ENCODE measurements at places on chromosomes 16 and 17.

DNA sequence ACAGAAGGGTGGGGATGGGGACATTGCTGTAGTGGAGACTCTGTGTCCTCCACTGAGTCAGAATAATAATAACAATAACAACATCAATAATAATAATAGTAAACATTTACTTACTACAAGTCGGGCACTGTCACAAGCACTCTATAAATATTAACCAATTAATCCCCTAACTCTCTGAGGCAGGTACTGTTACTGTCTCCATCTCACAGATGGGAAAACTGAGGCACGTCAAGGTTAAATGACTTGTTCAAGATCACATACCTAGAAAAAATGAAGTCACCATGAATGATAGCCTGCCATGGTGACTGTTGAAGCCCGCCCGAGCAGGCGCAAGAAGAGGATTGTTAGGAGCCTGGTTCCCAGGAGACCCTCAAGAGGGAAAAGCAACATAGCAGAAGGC is 10.2 kb downstream of the PRR29 start:
- no peak for DNase-seq

- no peak for DNase-seq
Observed at GRCh38 chr16:12651765-12652512, 151.7 kb downstream of the CPPED1 start.

- no peak for DNase-seq
Observed at GRCh38 chr16:74073456-74073855, 223.2 kb upstream of the PSMD7 start.

- DNase-seq, result no peak
Observed at GRCh38 chr16:85026703-85027102, 892 bp upstream of the KIAA0513 start.

- DNase-seq, result no peak
Observed at GRCh38 chr17:39261286-39261685, 35.5 kb upstream of the STAC2 start.
